HTR-8/SVneo (cell line): ENCODE measurements at places on chromosomes 3 and 15.
A peak's percentile ranks its signal among the peaks of the same experiment; 100 is the strongest.

GRCh38 chr3:129621626-129622225 is 15.2 kb upstream of the PLXND1 start:
- DNase-seq = no peak

DNA sequence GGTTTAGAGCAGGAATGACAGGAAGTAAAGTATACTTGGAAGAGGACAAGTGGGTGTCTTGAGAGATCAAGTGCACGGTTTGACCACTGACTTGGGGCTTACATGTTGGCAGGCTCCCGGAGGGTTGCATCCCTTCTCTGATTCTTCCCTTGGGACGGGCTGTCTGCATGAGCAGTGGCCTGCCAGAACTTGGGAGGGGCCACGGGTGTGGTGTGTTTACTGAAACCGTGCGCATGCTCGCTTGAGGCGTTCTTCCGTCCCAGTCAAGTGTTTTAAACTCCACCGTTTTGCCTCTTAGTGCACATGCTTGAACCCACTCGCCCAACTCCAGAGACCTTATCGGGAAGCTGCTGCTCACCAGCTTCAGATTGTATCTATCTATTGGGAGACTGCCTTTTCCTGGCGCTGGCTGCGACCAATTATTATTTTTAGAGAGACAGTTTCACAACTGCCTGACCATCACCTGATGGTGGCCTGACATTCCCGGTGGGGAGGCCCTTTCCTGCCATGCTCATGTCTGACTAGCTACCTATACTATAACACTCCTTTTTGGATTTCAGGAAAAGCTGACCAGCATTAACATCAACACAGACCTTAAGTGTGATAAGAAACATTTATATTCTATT is 14.9 kb upstream of the C3orf22 start:
- no peak for DNase-seq

DNA sequence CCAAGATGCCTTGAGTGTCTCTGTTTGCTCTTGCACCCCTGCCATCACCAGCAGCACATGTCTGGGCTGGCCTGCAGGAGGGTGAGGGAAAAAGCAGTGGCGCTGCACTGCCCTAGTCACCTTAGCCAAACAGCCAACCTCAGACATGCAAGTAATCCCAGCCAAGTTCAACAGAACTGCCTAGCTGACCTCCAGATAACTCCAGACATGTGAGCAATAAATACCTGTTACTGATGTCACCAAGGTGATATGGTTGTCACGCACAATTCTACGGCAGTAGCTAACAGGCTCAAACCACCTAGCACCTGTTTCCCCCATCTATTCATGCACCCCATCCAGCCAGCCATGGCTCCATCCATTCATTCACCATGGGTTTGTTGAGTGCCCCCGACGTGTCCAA is 99.9 kb downstream of the SRGAP3 start:
- DNase-seq = no peak

GRCh38 chr3:95302044-95302443 is 1239.2 kb downstream of the NSUN3 start:
- DNase-seq = peak; percentile 19

- no peak for DNase-seq
Observed at GRCh38 chr15:61016087-61016486, 213.0 kb downstream of the RORA start.

DNA sequence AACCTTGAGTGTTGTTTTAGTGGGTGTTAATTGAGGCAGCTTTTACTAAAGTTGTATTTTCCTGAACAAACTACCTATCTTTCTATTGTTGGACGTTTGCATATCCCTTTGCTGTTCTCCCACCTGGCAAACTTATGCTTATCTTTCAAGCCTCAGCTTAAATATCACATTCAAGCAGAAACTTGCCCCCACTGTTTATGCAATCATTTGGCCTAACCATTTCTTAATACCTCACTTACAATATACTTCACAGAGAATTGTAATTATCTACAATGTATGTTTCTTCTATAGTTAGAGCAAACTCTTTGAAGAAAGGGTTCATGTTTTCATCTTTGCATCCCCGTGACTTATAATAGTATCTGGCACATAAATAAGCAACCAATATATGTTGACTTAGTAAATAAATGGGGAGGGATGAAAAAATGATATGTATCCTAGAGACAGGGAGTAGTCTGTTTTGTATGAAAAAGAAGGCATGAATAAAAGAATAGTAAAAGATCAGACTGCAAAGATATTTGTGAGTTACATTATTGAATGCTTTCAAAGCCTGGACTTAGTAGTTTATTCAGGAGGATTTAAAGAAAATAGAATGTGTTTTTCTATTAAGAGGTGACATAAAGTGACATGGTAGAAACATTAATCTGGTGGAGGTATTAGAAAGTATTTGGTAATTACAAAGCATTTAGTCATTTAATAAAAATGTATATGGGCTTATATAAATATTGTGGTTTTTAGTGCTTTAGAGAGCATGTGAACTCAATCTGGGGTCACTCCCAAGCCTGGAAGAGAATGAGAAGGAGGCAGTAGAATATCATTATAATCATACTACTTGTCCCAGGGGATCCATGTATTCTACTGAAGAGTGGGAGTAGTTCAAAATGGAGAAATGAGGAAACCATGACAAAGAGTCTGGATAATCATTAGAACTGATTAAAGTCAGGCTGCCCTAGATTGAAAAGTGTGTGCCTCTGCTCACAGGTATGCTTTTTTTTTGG is 60.0 kb upstream of the DCBLD2 start:
- DNase-seq = no peak
